Stimulated activated CD8-positive, alpha-beta memory T cell treated with anti-CD3 and anti-CD28 coated beads, Interleukin-15, amount 100 ng/mL, for 1 hour (primary cell): ENCODE measurements at places on chromosomes 6 and 20.
A peak's percentile ranks its signal among the peaks of the same experiment; 100 is the strongest.

DNA sequence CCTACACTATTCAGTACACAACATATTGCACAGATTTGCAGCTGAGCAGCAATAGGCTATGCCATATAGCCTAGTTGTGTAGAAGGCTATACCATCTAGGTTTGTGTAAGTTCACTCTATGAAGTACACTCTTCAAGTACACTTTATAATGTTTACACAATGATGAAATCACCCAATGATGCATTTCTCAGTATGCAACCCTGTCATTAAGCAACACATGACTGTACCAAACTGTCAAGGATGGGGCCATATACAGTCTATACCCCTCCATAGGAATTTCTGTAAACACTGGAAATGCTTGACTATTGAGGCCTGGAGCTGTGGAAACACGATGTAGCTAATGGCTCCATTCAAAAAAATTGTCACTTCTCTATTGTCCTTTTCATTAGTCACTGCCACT lies 535.4 kb downstream of the EPM2A start:
- DNase-seq: no peak

- DNase-seq: peak; percentile 95
Measured at GRCh38 chr6:53064726-53065265, 408 bp upstream of the FBXO9 start.

DNA sequence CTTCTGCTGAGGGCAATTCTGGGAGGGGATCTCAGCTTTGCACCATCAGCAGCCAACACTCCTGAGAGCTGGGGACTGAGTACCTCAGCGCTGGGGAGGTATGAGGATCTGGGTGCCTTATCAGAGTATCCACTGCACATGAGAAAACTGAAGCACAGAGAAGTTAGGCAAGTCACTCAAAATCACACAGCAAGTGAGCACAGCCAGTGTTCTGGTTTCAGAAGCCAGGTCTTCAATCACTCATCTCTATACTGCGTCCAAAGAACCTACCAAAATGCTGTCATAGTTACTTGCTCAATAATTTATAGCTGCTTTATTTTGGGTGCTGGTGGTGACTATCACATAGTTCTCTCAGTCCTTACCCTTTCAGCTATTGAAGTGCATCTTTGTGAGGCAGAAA lies 5.0 kb downstream of the ADTRP start:
- no peak for DNase-seq

DNA sequence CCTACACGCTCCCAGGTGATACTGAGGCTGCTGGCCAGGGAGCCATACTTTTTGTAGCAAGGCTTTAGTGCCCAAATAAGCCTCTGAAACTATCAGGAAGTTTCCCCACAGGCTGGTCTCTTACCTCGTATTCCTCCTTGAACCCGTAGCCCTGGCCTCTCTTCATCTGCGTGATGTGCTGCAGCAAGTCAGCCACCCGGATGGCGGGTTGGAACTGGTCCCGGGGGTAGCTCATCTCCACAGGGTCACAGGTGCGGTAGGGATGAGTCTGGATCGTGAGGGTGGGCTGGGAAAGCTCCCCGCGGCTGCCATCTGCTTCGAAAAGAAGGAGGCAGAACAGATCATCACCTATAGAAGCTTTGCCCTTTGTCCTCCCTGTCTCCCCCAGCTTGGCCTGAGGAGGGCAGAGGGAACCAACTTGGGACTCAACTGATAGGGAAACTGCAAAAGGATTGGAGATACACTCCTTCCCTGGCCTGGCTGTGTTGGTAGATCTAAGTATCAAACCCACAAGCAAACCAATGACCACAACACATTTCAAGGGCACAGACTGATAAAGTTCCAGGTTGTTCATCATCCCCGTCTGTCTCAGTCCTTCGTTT lies 543.2 kb upstream of the CHD6 start:
- no peak for DNase-seq

GRCh38 chr20:50067461-50067860 lies 45.5 kb downstream of the UBE2V1 start:
- no peak for DNase-seq

- no peak for DNase-seq
Measured at GRCh38 chr6:10522929-10523573, 1.9 kb downstream of the GCNT2 start.

DNA sequence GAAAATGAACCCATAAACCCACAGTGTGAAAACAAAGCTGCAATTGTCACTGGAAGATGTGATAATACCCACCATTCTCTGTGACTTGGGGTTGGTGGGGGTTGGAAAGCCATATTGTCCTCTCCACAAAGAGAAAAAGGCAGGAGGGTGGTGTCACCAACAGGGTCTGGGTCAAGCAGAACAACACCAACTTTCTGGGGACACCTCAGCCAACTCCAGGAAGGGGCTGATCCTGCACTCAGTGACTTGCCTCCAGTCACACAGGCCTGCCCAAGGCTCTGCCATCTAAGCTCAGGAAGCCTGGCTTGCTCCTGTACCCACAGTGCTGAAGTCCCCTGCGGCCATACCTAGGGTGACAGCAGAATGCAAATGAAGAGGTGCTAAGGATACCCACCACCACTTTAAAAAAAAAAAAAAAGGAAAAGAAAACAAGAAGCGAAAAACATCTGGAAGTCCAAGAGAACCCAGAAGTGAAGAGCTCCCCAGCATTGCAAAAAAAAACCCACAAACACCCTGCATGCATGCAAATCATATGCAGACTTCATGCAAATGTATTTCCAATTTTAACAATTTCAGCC lies 110.6 kb downstream of the PREX1 start:
- DNase-seq: no peak

- DNase-seq: no peak
Measured at GRCh38 chr6:91023529-91023928, 436.7 kb upstream of the MAP3K7 start.

GRCh38 chr6:38722038-38722437 lies 6.9 kb downstream of the DNAH8 start:
- no peak for DNase-seq

- DNase-seq: peak; percentile 31
Measured at GRCh38 chr6:39347906-39348585, 25.5 kb upstream of the KCNK16 start.

- DNase-seq: no peak
Measured at GRCh38 chr6:836276-836853, 143.4 kb upstream of the EXOC2 start.
